ENCODE measurements at places on chromosomes 13 and 19. TPM values are rescaled to one million over a fixed set of nuclear protein-coding genes. Genes with fewer than 3 reads are reported as not detected.
A peak's percentile ranks its signal among the peaks of the same experiment; 100 is the strongest.

CFAP97D2 gene
- not detected for total RNA-seq

DNA sequence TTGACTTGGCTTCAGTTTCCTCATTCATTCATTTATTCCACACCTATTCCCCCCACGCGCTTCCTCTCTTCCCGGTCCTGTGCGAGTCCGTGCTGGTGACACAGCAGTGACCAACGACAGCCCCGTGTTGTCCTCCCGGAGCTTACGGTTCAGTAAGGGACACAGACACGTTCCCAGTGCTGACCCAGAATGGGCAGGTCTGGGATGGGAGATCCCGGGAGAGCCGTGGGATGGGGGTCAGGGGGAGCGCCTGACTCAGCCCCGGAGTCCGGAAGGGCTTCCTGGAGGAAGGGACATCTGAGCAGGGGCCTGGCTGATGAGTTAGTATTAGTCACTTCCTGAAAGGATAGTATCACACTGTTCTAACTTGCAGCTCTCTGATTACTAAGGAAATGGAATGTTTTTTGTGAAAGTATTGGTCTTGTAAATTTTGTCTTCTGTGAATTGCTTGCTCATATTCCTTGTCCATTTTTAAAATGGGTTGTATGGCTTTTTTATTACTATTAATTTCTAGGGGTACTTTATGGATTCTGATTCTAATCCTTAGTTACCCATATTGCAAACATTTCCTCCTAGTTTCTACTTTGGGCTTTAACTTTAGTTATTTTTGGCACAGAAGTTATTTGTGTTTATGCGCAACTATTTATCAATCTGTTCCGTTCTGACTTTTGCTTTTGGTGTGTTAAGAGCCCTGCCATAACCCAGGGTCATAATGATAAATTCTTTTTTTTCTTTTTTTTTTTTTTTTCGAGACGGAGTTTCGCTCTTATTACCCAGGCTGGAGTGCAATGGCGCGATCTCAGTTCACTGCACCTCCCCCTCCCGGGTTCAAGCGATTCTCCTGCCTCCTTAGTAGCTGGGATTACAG, 708 bp upstream of the ERCC1 start:
- peak; percentile 76 for DNase-seq

- DNase-seq = peak; percentile 87
Observed at GRCh38 chr19:38173291-38174041, 50.6 kb downstream of the DPF1 start.

DNA sequence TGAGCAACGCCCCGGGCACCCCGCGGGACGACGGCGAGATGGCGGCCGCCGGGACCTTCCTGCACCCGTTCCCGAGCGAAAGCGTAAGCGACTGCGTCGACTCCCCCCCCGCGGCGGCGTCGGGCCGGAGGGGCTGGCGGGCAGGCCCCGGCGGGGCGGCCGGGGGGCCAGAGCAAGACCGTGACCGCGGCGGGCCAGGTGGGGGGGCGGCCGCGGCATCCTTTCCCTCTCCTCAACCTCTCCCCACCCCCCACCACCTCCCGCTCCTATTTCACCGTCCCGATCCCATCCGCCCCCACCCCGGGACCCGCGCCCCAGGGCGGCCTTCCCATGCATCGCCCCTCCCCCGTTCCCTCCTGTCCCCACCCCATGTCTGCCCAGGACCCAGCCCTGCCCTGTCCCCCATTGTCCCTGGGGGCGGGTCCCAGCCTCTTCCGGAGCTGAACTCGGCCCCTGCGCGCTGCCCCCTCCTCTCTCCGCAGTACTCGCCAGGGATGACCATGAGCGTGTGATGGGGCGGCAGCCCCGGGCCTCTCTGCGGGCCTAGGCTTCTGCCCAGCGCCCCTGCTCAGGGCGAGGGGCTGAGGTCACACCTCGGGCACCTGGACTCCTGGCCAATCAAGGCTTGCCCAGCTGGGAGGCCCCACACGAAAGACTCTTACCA, 4.1 kb downstream of the ISYNA1 start:
- DNase-seq = peak; percentile 54

- peak; percentile 39 for DNase-seq
Observed at GRCh38 chr19:49343123-49343522, 7.9 kb downstream of the CD37 start.

DNA sequence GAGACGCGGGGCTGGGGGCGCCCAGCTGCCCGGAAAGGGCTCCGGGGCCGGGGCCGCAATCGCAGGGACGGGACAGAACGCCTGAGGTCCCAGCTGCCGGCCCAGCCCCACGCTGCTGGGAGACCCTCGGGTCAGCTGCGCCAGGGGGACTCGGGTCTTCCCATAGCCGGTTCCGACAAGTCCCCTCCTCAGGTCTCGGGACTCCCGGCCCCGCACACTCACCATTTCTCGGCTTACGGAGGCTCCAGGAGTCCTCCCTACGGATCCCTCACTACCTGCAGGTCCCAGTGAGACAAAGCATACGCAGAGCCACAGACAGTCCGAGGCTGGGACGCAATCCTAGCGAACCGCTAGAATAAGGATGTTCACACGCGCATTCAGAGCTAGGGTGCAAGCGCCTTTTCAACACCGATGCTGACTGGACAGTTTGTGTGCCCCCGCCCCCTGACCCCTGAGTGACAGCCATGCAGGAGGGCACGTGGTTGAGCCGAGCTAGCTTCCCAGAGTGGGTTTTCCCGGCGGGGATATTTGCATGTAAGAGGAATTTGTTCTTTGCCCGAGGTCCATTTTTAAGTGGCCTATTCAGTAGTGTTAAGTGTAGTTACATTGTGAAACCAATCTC, 13.6 kb downstream of the ZNF490 start:
- DNase-seq = peak; percentile 32
